ENCODE measurements at places on chromosomes 4 and X.

DNA sequence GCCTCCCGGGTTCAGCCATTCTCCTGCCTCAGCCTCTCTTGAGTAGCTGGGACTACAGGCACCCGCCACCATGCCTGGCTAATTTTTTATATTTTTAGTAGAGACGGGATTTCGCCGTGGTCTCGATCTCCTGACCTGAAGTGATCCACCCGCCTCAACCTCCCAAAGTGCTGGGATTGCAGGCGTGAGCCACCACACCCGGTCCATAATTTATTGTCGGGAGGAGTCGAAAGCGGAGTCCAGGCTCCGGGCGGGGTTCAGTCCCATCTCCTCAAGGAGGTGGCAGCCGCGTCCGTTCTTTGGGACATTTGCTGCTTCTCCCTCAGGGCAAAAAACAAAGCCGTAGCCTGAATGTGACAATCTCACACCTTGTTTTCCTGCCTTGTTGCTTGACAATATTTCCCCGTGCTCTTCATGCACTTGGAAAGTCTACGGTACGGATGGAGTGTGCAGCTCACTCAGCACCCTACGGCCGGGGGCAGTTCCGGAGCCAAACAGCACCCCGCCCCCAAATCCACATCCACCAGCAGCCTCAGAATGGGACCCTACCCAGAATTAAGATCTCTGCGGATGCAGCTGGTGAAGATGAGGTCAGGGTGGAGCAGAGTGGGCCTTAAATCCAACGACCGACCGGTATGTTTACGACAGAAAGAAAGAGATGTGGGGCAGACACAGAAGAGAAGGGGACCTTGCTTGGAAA lies 9.6 kb downstream of the GTPBP6 start:
- DNase-seq: no peak

- DNase-seq: no peak
Observed at GRCh38 chrX:38205039-38205438, 15.6 kb downstream of the SRPX start.

DNA sequence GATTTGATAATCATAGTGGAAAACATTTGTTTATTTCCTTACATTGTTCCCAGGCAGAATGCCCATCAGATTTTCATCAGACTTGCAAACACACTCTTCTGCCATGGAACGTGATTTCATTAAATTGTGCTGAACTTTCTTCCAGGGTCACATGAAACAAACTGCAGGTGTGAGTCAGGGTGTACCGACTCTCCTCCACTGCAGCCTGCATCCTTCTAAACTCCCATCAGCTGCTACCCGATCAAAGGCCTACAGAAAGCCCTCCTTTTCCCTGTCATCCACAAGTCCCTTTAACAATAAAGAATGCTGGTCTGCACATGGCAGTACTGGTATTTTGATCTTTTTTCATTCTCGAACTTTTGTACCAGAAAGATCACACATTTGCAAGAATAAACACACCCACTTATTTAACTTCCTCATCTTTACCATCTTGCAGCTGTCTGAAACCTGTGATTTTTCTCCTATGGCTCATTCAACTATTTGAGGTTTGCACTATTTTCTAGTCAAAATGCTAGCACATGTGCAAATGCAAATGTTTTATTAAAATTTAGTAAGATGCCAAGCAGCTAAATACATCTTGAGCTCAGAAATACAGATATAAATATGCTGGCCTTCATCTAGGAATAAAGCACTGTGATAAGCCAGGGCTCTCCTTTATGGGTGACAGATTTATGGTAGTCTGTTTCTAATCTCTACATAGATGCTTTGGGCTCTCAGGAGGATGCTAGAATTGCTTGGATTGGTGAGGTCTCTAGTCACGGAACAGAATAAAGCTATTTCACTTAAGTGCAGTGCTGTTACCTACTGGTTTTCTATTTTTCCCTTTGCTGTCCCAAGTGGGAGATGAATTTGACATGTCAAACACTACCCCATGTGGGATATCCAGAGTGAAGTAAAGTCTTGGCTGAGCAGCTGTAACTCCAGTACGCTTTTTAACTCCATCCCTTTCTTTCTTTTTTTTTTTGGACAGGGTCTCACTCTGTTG lies 25.8 kb upstream of the ARHGAP24 start:
- no peak for DNase-seq

- peak; percentile 1 for DNase-seq
Observed at GRCh38 chrX:115957862-115958490, 212.6 kb upstream of the AGTR2 start.

DNA sequence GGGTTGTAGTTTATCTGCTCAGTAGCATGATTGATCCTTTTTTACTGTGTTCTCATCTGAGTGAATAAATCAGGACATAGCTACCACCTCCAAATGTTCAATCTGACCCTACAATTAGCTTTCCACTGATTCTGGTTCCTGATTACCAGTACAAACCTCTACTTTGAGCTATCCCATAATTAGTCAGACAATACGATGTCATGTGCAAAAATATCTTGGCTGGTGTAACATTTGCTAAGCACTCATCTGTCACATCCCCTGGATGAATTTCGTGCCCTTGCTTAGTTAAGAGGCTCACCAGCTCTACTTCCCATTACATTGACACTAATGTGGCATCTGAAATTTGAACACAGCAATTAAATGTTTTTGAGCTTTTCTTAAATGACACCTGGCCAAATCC lies 1101.0 kb upstream of the PCDH7 start:
- no peak for DNase-seq
